NCI-H446 treated with DMSO at 0.1 percent for 48 hours (cell line): ENCODE measurements at places on chromosomes 12 and 14.

DNA sequence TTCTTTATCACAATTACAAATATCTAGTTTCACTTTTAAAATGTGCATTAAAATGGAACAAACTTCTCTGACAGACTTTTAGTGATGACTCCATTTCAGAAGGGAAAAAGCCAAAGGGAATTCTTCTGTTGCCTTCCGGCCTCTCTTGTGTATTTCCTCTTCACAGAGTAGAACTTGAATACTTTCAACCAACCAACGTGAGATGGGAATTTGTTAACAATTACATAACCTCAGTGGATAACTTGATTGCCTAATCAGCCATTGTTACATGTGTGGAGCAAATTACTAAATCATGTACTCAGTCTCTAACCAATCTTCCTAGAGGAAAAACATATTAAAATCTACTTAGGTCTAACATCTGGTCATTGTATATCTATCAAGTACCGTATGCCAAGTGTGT, 291.1 kb downstream of the SYT1 start:
- DNase-seq, result no peak

DNA sequence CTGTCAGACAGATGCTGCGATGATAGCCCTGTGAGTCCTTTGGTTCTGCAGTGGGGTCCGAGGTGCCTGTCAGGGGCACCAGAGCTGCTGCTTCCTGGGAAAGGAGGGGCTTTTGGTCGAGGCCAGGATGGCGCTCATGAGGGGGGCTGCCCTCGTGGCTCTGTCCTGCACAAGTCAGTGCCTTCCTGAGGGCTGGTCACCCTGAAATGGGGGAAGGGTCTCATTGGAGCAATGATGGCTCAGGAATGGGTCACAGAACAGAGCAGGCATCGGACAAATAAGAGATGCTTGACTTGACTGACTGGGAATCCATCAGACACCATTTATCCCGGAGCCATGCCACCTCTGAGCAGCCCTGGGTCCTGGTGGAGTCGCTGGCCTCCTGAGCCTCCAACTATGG, 121.9 kb downstream of the ADGRD1 start:
- no peak for DNase-seq

- peak; percentile 2 for DNase-seq
Measured at GRCh38 chr12:65123435-65124063, 2.4 kb upstream of the WIF1 start.

DNA sequence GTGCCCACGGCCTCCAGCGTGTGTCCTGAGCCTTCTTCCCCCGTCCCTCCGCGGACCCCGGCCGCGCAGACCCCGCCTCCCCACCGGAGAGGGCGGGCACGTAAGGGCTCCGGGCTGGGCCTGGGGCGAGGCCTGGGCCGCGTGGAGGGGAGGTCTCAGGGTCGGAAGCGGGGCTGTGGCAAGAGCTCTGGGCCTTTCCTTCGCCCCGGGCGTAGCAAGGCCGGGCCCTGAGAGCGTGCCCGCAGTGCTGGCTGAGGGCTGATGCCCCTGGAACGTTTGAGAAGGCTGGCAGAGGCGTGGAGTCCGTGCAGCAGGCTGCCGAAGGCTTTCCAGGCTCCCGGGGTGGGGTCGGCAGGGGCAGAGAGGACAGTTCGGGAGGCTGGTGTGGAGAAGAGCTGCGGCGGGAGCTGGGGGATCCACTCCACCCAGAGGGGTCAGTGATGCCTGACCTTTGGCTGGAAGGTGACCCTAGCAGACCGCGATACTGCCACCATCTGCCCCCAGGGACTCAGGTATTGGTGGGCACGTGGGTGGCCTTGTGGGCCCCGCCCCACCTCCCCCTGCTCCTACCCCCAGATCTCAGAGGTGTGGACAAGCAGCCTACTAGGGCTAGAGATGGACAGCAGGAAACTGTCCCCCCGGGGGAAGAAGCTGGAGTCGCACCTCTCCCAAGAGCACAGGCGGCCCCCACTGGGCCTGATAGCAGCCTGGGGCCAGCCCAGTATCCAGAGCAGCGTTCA, 558 bp downstream of the TEX22 start:
- DNase-seq, result no peak

- DNase-seq, result peak; percentile 22
Measured at GRCh38 chr12:53190108-53190729, 9.5 kb upstream of the CSAD start.

DNA sequence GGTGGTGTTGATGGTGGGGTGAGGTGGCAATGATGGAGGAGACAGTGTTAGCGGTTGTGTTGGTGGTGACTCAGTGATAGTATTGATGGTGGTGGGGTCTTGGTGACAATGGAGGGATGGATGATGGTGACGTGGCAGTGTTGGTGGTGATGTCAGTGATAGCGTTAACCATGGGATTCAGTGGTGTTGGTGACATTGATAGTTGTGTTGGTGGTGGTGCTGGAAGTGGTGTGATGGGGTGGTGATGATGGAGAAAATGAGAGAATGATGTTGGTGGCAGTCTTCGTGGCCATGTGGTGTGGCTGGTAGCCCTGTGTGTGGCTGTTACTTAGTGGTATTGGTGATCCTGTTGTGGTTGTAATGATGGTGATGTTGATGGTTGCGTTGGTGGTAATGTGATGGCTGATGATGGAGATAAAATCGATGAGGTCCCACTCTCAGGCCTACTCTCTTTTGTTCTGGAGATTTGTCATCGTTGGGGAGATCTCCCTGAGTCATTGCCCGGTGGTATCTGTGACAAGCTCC, 2.6 kb downstream of the DTX1 start:
- DNase-seq, result no peak

GRCh38 chr14:98958632-98959031, 313.4 kb downstream of the BCL11B start:
- no peak for DNase-seq

DNA sequence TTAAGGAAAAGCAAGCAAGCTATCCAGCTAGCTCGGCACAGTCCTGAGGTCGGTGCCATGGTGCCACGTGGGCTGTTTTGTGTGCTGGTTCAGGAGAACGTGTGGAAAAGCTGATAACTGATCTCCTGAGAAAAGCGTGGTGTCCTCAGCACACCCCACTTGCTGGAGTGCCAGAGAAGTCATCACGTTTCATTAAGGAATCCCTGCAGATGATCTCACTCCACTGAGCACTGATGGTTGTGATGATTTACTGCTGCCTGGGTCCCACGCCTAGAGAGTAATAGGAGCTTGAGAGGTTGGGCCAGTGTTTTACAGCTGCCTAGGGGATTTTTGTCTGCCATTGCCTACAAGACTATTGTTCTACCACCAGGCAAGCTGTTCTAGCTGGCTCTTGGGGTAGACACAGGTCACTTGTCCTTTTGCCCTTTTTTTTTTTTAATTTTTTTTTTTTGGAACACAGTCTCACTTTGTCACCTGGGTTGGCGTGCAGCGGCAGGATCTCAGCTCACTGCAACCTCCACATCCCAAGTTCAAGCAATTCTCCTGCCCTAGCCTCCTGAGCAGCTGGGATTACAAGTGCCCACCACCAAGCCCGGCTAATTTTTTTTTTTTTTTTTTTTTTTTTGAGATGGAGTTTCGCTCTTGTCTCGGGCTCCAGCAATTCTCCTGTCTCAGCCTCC, 42.3 kb upstream of the EVL start:
- peak; percentile 72 for DNase-seq

- peak; percentile 53 for DNase-seq
Measured at GRCh38 chr14:58712357-58712756, 74.6 kb downstream of the DACT1 start.

DNA sequence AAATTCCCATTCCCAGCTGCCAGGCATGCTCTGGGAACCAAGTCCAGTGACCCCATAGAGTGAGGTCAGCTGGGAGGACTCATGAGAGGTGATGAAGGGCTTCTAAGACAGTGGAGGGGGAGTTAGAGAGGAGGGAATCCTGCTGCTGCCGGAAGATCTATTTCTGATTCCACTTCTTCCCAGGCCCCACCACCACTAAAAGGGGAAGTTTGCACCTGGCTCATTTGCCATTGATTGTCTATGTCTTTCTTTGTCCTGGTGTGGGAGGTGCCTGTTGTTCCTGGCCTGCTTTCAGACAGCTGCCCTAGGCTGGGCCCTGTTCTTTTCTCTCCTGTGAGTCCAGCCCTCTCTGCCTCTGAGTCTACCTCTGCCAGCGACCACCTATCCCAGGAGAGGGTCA, 3.0 kb upstream of the KRT6A start:
- DNase-seq, result no peak
